Lower leg skin (tissue), 4 donors: ENCODE measurements at places on chromosomes 6 and 20. TPM values are rescaled to one million over a fixed set of nuclear protein-coding genes. Genes with fewer than 3 reads are reported as not detected.
A peak's percentile ranks its signal among the peaks of the same experiment; 100 is the strongest.

GRCh38 chr6:52547647-52548352 lies 29.1 kb downstream of the TRAM2 start:
- peak; percentile 82 for DNase-seq

- DNase-seq, result peak; percentile 53
These were observed 43.3 kb upstream of the LRFN2 start for GRCh38 chr6:40630488-40630887.

GRCh38 chr6:24760210-24760609 lies 14.5 kb upstream of the GMNN start:
- DNase-seq, result no peak

- DNase-seq, result no peak
These were observed 16.7 kb downstream of the PMEPA1 start for GRCh38 chr20:57693002-57693582.

DNA sequence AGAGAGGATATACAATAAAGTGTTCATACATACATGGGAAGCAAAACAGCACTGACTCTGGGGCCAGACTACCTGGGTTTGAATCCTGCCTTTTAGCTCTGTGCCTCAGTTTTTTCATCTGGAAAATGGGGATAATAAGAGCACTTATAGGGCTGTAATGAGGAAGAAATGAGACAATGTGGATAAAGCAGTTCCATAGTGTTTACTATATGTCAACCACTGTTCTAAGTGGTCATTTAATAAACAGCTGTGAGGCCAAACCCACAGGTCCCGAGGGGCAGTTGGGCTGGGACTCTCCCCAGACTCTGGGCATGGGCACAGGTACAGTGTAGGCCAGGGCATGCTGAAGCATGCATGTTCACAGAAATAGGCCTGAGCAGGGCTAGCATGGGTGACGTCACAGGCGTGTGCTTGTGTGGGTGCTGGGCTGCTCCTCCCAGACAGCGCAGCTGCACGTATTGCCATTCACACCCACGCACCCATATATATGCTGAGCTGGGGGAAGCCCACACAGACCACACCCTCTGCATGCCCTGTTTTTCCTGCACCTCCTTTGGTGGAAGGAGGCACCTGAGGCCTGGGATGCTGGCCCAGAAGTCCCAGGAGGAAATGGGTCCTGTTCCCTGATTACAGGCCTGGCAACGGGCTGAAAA lies 3.5 kb upstream of the PLCG1 start:
- DNase-seq, result peak; percentile 63

The CDK19 gene
- total RNA-seq, result 19.1 TPM

The SLC12A5 gene
- not detected for total RNA-seq

The CALHM6 gene
- total RNA-seq, result 0.65 TPM
